Activated T-helper 1 cell treated with Interleukin-2 at 50 U/mL for 16 hours (primary cell): ENCODE measurements at places on chromosomes 1 and 21.

GRCh38 chr21:34517491-34518245 lies 5.7 kb upstream of the KCNE1 start:
- DNase-seq: no peak

GRCh38 chr1:33273406-33273805 lies 17.1 kb downstream of the ZNF362 start:
- DNase-seq: no peak

GRCh38 chr1:109846162-109846561 lies 64.5 kb upstream of the CSF1 start:
- no peak for DNase-seq

DNA sequence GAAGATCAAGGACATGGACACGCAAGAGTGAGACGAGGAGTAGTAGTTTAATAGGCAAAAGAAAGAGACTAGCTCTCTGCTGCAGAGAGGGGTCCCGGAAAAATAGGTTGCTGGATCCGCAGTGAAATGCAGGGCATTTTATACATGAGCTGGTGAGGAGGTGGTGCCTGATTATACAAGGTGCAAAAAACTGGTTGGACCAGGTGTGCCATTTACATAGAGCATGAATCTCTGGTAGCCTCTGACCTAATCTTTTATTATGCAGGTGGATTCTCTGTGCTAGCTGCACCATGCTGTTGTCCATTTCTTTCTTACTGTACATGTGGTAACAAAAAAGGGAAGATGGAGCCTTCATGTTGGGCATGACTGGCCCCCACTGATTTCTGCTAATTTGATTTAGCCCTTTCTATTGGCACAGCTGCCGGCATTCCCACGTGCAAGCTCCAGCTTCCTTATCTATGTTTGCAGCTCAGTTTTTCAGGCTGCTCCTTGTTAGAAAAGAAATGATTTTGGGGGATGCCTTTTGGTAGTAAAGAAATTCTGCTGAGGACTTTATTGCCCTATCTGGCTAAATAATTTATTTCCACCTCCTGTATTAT lies 548.1 kb downstream of the BRINP3 start:
- DNase-seq: no peak
